ENCODE measurements at places on chromosomes 3 and 15. TPM values are rescaled to one million over a fixed set of nuclear protein-coding genes. Genes with fewer than 3 reads are reported as not detected.

HRG gene
- total RNA-seq, result not detected

KBTBD12 gene
- 0.29 TPM for total RNA-seq

LAMB2 gene
- 278 TPM for total RNA-seq

ARL14 gene
- total RNA-seq, result 1.00 TPM

MST1 gene
- total RNA-seq, result 47.5 TPM

PARL gene
- 54.8 TPM for total RNA-seq

SRPRB gene
- 38.2 TPM for total RNA-seq

SEMA6D gene
- total RNA-seq, result 10.6 TPM

MTHFS gene
- 33.3 TPM for total RNA-seq

IFRD2 gene
- 49.0 TPM for total RNA-seq

DPPA2 gene
- 0.69 TPM for total RNA-seq

SERPINI2 gene
- 1.8 TPM for total RNA-seq

FHIT gene
- 16.1 TPM for total RNA-seq

OCA2 gene
- total RNA-seq, result 0.79 TPM

DAZL gene
- not detected for total RNA-seq

GOLGA8H gene
- total RNA-seq, result 0.34 TPM

NANOGP8 gene
- total RNA-seq, result 0.36 TPM

SLC12A1 gene
- total RNA-seq, result not detected

MYLK gene
- total RNA-seq, result 1.1 TPM

CCR8 gene
- not detected for total RNA-seq

ANKRD63 gene
- not detected for total RNA-seq

ZNF385D gene
- 0.47 TPM for total RNA-seq

GTF2A2 gene
- total RNA-seq, result 107 TPM

CLSTN2 gene
- 2.8 TPM for total RNA-seq

SLC6A1 gene
- total RNA-seq, result not detected

All from progenitor cell of endocrine pancreas (in vitro differentiated cells).